ENCODE measurements at places on chromosomes 3 and 15.

- no peak for DNase-seq
Measured at GRCh38 chr3:62962714-62963113, 87.5 kb upstream of the CADPS start.

GRCh38 chr15:52318729-52319500 lies 23.3 kb upstream of the MYO5C start:
- no peak for DNase-seq

DNA sequence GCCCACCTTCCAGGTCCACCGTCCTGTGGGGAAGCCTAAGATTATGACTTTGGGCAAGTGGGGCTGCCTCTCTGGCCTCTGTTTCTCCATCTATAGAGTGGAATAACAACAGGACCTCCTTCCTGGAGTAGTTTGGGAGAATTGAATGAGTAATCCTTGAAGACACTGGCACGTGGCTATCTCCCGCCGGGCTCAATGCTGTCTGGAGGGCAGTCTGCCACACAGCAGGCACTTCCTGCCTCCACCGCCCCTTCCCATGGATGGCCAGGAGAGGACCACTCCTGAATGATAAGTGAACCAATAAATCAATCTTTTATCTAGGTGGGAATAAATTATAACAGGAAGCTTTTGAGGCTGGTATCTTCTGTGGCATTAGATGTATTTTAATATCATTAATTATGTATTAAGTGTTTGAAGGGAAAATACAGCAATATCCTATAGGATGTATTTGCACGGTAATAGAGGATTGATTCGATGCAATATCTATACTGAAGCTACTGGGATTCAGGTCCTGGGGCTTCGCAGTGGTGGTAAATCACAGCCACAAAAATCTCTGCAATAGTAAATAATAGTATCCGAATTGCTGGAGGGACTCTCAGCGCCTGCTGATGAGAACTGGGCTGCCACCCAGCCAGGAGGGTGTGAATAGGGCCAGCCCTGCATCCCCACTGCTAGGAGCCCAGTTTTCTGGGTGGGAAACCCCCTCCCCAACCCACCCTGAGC lies 15.9 kb downstream of the MEGF11 start:
- DNase-seq: no peak

DNA sequence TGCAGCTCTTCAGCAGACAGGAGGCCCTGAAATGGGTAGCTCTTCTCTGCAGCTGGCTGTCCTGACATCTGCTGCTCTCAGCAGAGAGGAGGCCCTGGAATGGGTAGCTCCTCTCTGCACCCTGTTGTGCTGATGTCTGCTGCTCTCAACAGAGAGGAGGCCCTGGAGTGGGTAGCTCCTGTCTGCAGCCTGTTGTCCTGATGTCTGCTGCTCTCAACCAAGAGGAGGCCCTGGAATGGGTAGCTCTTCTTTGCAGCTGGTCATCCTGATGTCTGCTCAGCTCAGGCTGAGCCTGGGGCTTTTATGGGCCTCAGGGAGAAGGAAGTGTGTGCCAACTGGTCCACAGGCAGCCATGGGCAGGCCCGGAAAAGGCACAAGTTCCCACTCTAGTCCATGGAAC lies 66.6 kb downstream of the PIK3CB start:
- no peak for DNase-seq

DNA sequence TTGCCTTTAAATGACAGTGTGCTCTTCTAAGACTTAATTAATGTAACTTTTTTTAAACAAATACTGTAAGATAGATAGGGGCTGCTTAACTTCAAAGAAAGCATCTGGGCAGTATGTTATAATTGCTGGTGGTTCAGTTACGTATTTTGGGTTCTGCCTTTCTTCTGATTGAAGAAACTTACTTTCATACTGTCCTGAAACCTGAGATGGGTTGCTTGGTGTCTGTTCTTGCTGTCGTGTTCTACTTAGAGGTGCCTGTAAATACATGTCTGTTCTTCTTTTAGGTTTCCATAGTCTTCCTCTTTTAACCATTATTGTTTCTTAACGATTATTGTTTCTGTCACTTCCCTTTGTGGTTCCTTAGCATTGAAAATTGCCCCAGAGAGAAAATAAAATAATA lies 297.7 kb upstream of the CHRM5 start:
- no peak for DNase-seq

All from lower leg skin (tissue), 4 donors.